ENCODE measurements at places on chromosomes 5 and 9.

DNA sequence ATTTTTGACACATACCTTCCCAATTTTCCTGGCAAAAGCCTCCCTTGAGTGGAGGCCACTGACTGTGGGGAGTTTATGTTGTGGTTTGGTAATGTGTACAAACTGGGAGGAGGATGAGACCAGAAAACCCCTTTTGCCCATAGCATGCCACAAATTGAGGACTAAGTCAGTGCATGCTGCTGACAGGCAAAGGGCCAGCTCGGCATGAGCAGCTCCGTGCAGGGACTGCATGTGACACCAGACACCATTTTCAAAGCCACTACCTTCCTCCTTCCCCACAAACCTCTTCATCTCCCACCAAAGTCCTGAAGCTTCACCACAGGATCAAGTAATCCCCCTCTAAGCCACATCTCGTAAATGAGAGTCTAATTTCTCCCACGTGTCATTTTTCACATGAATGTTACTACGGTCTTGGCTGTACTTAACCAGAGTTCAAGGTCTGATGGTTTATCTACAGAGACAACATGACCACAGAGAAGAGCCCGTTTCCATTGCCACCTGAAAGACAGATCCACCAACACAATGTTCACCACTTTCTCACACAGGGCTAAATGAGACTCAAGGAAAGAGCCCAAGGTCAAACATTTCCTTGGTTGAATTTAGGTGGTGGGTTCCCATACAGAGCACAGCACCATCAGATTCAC lies 106.5 kb downstream of the NFIB start:
- no peak for DNase-seq

DNA sequence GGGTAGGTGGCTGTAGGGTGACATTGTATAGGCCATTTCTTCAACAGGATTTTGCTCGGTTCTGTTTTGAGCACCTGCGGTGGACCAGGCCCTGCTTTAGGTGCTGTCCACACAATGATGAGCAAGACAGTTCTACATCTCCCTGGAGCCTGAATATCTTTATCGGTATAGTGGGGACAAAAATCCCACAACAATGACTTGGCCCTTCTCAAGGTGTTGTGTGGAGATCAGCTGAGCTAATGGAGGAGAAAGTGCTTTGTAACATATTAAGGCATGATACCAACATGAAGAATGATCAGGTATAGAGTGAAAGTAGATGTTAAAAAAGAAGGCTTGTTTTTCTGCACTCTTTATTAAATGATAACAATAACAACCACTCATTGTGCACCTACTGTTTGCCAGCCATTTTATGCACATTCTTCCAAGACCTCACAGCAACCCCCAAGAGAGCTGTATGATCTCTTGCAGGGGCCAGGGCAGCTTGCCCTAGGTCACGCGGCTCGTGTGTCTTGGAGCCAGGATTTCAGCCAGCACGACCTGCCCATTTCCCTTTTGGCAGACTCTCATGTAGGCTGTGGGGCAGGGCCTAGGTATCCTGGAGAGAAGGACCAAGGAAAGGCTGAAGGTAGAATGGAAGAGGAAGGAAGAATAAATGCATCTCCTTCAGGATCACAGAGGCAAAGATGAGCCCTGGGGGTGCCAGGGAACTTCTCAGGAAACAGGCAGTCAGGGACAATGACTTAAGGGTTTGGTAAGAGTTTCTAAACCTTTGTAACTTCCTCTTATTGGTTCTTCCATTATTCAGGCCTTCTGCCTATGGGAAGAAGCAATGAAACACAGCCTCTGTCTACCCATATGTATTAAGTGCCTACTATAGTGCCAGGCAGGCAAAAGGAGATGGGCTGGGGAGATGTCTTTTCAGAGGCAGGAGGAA lies 50.0 kb upstream of the PPARGC1B start:
- no peak for DNase-seq

GRCh38 chr9:12719431-12719830 lies 26.2 kb downstream of the TYRP1 start:
- DNase-seq, result no peak

- DNase-seq, result no peak
Measured at GRCh38 chr5:25619273-25619672, 974.5 kb upstream of the CDH10 start.

DNA sequence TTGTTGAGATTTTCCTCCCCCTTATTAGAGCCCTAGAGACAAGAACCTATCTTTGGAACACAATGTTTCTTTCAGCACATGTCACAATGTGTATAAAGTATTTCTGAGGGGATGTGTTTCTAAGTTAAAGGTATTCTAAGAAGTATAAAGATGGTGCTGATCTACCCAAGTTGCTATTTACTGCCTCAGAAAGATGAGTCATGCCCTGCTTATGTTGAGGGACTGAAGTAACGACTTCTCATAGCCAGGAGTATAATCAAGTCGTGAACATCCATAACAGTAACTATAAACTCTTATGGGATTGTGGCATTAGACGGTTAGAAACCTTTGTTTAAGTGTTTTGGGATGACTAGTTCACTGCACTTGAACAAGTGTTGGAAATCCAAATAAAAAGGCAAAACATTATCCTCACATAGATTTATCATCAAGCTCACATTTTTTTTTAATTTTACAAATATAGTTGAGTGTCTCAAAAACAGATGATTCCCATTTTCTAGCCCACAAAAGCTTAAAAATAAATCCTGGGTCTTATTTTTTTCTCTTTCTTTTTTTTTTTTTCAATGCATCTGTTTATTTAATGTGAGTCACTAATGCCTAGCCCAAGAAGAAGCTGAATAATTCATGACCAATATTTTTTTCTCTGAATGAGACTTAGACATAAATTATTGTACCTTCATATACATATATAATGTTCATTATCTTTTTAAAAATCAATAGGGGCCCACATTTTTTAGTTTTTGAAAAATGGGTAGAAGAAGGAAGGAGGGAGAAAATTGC lies 12.2 kb upstream of the TMEM252 start:
- DNase-seq, result no peak

DNA sequence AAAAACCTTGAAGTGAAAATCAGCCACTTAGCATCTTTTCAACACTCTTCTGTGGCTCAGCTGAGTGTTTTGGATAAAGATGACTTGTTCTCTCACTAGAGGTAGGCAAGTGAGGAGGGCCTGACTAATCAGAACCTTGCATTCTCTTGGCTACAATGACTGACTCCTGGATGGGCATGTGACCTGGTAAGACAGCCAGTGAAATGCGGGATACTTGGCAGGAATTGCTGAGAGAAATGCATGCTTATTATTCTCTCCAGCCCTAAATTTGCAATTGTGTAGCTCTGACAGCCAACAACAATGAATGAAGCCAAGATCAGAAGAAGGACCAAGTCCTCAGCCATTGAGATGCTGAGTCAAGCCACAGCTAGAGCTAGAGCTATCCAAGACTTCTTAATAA lies 490.5 kb upstream of the ZNF608 start:
- DNase-seq, result no peak

- DNase-seq, result no peak
Measured at GRCh38 chr9:89896806-89897340, 292.1 kb downstream of the GADD45G start.
